ENCODE measurements at places on chromosomes 4 and X. TPM values are rescaled to one million over a fixed set of nuclear protein-coding genes. Genes with fewer than 3 reads are reported as not detected.

STK32B gene
- 20.2 TPM for total RNA-seq

SMR3B gene
- total RNA-seq = not detected

GPM6B gene
- 0.03 TPM for total RNA-seq

UGT2A1 gene
- not detected for total RNA-seq

ENAM gene
- total RNA-seq = not detected

AFAP1 gene
- 22.4 TPM for total RNA-seq
